Gastroesophageal sphincter (tissue), 4 donors: ENCODE measurements at places on chromosomes 7 and 10. TPM values are rescaled to one million over a fixed set of nuclear protein-coding genes. Genes with fewer than 3 reads are reported as not detected.

GRCh38 chr10:97640868-97641811 is 669 bp downstream of the PI4K2A start:
- ATAC-seq, result peak; percentile 60

DNA sequence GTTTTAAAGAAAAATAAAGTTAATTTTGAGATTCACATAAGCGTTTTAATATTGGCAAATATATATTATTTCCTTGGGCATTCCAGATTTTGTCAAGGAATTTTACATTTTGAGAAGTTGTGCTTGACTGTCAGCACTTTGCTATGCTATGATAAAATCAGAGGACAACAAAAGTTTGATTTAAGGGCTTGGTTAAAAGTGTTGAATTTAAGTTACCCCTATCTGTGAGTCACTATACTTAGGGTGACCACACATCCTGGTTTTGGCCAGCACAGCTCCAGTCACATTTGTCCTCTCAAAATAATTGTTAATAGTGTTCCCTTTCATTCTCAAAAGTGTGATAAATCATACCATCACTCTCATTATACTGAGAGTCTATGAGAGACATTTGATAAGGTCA is 34.2 kb upstream of the ANK3 start:
- no peak for ATAC-seq

DNA sequence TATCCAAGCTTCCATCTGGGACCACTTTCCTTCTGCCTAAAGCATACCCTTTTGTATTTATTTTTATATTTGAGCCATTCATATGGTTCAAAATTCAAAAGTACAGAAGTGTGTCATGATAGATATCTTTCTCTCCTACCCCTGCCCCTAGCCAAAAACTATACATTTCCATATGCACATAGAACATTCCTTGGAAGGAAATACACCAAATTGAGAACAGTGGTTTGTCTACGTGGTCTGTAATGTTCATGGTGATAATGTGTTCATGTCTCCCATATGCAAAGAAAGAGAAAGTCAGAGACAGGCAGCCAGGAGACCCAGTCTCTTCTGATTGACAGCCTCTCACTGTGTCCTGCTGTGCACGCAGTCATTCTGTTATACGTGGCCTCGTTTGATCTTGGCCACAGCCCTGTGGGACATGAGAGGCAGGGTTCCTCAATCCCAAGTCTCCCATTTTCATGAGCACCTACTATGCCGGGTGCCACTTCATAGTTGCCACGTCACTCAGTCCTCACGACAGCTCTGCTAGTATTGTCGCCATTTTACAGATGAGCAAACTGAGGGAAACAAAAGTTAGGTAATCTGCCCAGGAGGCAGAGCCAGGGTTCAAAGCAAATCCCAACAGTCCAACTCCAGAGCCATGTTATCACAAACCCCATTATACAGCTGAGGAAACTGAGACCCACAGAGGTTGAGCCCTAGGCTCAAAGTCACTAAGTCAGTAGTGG is 8.0 kb upstream of the CDH23 start:
- ATAC-seq, result no peak

GRCh38 chr10:53111529-53111928 is 338.9 kb upstream of the MBL2 start:
- ATAC-seq, result no peak

DNA sequence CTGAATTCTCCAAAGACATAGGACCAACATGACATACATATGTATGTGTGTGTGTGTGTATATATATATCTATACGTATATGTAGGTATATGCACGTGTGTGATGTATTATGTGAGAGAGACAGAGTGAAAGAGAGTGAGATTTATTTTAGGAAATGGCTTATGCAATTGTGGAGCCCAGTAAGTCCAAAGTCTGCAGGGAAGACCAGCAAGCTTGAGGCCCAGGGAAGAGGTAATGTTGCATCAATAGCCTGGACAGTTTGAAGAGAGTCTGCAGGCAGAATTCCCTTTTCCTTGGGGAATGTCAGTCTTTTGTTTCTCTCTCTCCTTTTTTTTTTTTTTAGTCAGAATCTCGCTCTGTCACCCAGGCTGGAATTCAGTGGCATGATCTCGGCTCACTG is 33.0 kb upstream of the CARD11 start:
- no peak for ATAC-seq

DNA sequence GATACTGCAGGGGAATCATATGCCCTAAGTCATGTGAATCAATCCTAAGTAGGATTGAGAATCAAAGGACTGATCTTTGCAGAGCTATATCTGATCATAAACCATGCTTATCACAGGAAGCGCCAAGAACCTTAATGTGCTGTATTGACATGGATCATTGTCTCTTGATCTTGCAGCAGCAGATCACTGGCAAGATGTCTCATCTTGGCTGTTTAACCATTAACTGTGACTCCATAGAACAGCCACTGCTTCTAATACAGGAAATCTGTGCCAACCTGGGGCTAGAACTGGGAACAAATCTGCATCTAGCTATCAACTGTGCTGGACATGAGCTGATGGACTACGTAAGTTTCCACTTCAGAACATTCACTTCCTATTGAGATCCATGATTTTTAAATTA is 21.6 kb downstream of the ENO4 start:
- no peak for ATAC-seq

DNA sequence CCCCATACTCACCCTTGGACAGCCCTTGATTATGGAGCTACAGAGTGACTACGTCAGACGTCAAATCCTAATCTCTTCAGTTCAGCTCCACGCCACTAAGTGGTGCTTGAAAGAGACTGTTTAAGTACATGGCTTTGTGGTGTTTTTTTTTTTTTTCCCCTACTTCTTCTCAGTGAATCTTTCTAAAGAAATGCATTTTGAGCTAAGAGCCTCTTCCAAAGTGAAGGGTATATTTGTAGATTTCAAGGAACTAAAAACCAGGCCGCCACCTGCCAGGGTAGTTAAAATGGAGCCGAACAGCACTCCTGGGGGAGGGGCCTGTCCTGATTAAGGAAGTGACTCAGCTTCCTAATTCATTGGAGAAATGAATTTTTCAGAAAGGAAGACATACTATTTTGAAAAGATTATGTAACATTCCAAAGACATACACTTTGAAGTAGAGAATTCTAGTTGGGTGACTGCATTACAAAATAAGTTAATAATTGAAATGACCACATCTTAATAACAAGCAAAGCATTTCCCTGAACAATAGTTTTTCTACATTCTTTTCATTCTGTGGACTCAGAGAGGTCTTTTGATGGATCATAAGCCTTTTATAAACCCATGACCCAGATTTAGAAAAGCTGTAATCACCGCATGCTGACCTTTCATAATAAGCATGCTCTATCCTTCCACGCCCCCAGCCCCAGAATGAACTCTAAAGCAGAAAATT is 20.6 kb upstream of the VPS41 start:
- ATAC-seq, result no peak

Gene CHST3
- 48.0 TPM for total RNA-seq

Gene PNLIP
- not detected for total RNA-seq

Gene FRG2B
- not detected for total RNA-seq

Gene CPXM2
- total RNA-seq, result 165 TPM

Gene HKDC1
- total RNA-seq, result not detected

Gene HOXA10
- total RNA-seq, result not detected
